ENCODE measurements at places on chromosomes 5 and 9.

- no peak for DNase-seq
These were observed 286.7 kb downstream of the TLE4 start for GRCh38 chr9:79858508-79858907.

DNA sequence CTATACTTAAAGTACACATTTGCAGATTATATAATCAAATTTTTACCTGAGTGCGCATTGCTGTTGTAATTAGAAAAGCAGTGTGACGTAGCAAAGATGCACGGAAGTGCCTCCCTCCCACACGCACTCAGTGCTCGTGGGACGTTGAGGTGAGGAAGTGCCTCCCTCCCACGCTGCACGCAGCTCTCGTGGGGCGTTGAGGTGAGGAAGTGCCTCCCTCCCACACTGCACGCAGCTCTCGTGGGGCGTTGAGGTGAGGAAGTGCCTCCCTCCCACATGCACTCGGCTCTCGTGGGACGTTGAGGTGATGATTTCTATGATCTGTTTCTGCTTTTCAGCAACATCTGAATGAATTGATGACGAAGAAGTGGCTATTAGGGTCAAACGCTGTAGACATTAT is 21.0 kb downstream of the EXOC3 start:
- no peak for DNase-seq

DNA sequence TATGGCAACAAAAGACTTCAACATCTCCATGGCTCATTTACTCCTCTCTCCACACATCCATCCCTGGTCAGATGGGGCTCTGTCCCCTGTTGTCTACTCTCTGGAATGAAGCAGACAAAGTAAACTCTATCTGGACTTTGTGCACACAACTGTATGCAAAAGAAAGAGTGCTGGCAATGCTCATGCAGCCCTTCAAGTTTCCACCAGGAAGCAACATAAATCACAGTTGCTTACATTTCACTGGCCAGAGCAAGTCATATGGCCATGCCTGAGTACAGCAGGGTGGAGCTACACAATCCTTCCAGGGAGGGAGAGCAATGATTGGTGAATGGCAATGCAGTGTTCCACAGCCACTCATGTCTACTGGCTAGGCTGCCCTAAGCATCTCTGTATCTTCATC is 12.4 kb upstream of the SHC3 start:
- no peak for DNase-seq

- DNase-seq, result no peak
These were observed 7.8 kb downstream of the NINJ1 start for GRCh38 chr9:93126151-93126781.

DNA sequence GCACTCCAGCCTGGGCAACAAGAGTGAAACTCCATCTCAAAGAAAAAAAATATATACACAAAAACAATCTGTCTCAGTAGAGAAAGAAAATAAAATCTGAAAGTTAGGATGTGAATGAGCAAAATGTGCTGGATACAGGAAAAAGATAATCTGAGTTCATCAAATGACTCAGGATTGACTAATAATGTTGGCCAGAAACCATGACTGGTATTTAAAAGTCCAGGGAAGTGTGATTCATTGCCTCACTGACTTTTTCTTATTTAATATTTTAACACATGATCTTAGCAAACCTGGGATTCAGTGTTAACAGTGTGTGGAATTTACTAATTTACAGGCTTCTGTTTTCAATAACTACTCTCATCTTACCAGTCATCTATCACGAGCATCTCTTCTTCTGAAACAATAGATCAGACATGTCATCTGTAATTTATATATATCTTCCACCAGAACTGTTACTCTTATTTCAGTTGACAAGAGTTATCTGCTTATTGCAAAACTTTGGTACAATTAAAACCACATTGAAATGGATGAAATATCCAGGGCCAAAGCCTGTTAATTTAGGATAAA is 256.7 kb downstream of the CDH12 start:
- DNase-seq, result no peak

- peak; percentile 77 for DNase-seq
These were observed 231.3 kb downstream of the ENC1 start for GRCh38 chr5:74409166-74409706.

DNA sequence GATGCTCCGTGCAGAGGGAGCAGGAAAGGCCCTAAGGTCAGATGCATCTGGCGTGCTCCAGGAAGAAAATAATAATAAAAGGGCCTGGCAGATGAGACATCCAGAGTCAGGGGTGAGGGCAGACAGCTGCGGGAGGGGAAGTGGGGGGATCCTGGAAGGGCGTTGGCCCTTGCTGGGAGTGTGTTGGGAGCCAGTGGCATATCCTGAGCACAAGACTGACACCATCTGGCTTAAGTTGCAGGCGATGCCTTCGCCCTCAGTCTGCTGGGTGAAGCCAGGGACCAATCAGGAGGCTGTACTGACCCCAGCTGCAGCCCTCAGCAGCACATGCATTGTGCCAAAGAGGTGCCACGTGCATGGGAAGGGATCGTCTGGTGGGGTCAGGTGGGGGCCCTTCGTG is 3.8 kb downstream of the OR2V2 start:
- DNase-seq, result peak; percentile 28

DNA sequence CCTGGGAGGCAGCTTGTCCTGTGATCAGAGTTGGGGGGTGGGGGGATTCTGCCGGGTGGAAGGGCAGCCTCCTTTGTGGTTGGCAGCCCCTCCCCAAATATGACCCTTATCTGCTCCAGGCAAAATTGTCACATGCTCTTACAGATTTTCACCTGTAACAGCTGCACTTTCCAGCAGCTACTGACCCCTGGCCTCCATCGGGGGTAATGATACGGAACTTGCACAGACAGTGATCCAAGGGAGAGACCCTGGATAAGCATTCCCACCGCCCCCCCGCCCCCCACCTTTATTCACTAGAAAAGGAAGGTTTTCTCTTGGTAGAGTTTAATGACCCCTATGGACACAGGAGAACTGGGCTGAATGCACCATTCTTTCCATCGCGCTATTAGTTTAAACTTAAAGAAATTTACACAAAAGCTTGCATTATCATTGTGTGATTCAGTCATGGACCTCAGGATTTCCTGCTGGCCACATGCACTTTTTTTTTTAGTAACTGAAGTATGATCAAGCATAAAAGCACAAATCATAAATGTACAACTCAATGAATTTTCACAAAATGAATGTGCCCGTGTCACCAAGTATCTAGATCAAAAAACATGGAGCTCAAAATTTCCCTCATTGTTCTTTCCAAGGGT is 10.7 kb upstream of the ZBTB34 start:
- no peak for DNase-seq

Measured in NCI-H524 (cell line).